ENCODE measurements at places on chromosomes 16 and 17.

DNA sequence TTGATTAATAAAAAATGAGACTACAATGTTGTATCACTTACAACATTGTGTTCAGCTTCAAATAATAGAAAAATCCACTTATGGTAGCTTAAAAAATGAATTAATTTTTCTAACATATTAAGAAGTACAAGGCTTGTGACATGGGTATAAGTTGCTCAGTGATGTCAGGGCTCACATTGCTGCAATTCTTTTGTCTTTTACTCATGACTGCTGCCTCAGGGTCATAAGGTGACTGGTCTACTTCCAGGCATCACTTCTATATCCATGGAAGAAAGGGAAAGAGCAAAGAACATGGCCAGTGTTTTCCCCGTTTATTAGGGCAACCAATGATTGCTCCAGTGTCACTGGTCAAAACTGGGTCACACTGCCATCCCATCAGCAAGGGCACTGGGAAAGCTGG, 295.3 kb downstream of the MAP2K4 start:
- no peak for DNase-seq

DNA sequence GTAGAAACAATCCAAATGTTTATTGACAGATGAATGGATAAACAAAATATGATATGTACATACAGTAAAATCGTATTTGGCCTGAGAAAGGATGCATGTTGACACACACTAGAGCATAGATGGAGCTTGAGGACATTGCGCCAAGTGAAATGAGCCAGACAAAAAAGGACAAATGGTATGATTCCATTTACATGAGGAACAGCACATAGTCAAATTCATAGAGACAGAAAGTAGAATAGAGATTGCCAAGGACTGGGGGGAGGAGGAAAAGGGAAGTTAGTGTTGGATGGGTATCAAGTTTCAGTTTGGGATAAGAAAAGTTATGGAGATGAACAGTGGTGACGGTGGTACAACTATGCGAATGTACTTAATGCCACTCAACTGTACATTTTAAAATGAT, 47.9 kb downstream of the COPRS start:
- no peak for DNase-seq

GRCh38 chr17:2028737-2029136, 1.2 kb upstream of the DPH1 start:
- DNase-seq = no peak

GRCh38 chr16:8087597-8088289, 502.6 kb downstream of the TMEM114 start:
- no peak for DNase-seq

DNA sequence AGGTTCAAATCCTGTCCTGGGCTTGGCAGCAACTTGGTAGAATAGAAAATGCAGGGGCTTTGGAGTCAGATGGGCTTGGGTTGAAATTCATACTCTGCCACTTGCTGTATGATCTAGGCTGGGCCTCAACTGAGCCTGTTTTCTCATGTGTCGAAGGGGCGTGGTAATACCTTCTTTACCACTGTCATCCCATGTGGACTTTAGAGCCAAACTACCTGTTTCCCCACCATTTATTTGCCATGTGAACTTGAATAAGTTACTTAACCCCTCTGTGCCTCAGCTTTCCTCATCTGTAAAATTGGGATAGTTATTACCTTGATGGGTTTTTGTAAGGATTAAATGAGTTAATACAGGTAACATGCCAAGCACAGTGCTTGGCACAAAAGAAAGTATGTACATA, 106.0 kb downstream of the COPRS start:
- no peak for DNase-seq

DNA sequence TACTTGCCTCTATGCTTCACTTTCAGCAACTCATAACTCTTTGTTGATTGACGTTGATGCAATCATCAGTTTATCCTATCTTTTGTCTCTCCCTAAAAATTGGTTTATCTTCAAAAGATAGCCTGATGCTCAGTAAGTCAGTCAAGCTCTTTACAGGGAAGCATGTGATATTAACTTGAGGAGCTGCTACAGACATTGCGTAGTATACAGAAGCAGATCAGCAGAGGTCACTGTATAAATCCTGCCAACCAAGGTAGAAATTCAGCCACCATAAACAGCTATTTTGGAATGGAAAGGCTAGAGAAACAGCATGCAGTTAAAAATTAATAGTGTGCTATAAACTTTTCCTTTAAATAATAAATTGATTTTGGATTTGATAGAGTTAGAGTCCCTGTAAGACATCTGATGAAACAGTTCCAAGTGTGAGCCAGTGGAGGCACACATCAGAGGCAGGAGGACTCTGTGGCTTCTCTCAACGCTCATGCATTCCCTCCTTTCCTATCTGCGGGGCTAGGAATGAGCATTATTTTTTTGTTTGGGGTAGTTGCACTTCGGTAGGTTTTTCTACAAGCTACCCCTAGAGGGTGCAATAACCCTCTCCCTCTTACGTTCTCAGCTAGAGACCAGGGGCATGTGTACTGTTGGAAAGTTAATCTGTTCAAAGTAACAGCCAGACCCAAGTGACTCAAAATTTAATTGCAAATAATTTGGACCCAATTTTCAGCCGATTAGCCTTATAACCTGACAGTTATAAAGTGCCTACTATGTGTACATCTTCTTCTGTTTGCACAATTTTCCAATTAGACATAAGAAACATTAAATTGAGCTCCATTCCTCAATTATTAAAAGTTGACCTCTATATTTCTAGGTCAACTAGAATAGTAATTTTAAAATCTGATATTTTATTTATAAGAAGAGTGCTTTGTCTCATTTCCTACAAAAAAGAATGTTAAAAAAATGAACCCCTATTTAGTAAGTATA, 647.7 kb upstream of the SOX9 start:
- no peak for DNase-seq

- no peak for DNase-seq
Measured at GRCh38 chr17:1110541-1110861, 69.3 kb downstream of the ABR start.

- no peak for DNase-seq
Measured at GRCh38 chr16:19393226-19394111, 24.2 kb upstream of the TMC5 start.

DNA sequence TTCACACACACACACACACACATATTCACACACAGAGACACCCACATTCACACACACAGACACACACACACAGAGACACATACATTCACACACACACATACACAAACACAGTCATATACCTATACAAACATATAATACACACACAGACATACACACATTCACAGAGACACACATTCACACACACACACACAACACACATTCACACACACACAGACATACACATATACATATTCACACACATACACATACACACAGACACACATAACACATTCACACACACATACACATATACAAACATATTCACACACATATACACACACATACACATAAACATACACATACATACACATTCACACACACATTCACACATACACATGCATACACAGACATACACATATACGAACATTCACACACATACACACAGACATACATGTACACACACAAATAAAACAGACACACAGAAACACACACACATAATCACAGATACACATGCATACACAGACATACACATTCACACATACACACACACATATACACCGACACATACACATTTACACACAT, 7.9 kb downstream of the PRCD start:
- DNase-seq = no peak

DNA sequence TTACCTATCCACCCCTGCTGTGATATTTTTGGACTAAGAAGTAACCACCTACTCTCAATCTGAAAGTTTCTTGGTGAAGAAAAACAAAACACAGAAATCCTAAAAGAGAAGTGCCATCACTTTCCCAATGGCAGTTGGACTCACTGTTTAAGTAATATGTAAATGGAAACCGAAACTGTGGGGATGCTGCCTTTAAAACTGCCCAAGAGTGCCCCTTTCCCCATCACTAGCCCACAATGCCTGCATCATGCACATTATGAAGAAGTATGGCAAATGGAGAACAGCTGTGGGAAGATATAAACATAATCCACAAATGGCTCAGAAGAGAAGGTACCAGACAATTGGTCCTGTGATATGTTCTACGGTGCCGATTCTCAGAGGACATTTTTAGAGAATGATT, 33.5 kb upstream of the SLC6A2 start:
- no peak for DNase-seq

GRCh38 chr16:81600275-81600674, 155.7 kb downstream of the CMIP start:
- no peak for DNase-seq

DNA sequence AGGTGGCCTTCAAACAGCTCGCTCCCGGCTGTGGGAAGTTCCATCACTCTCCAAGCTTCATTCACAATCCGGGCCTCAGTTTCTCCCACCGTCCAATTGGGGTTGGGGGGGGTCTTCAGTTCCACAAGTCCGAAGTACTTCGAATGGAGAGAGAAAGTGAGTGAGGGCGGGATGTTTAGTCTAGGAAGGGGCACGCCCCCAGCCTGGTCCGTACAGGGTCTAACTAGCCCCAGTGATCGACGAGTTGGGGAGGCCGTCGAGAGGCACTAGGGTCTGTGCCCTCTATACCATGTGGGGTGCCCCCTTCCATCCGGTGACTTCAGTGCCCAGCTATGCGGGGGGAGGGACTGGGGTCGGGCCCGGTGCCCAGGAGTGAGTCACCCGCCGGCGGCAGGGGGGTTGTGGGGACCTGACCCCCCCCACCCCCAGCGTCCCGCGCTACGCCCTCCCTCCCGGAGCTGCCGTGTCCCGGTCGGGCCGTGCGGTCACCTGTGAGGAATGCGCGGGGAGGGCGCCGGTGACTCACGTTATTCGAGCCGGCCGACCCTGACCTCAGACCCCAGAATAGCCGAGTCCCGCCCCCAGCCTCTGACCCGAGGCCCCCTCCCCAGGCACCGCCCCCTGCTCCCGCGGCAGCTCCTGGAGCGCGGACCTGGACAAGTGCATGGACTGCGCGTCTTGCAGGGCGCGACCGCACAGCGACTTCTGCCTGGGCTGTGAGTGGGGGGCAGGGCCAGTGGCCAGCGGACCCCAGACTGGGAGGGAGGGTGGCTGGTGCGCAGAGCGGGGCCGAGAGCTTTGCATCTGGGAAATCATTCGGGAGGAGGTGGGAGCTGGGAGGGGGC, 658 bp downstream of the TNFRSF12A start:
- no peak for DNase-seq

DNA sequence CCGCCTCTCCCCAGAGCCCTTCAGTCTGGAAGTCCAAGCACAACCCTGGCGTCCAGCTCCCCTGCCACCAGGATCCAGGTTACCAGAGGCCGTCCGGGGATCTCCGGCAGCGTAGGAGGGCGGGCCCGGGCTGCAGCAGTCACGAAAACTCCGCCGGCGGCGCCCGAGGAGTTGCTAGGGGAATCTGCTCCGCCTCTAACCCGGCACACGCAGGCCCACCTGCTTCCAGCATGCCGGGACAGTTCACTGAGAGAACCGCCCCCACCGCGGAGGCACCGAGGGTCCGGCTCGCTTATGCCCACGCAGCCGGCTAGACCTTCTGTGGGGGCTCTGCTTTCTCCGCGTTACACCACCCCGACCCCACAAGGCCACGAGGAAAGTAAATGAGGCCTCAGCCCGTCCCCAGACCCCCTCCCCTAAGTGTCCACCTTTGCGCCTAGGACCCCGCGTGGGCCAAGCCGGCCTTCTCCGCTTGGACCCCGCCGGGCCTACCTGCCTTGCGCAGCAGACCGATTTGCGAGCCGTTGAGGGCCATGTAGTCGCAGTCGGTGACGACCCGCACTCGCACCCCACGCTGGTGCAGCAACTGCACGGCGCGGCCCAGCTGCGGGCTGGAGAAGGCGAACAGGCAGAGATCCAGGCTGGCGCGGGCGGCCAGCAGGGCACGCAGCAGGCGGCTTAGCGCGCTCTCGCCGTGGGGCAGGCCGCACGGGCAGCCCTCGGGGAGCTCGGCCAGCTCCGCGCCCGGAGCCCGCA, 587 bp downstream of the PLD6 start:
- DNase-seq = no peak

- no peak for DNase-seq
Measured at GRCh38 chr16:52912565-52913173, 140.0 kb downstream of the CHD9NB start.

- DNase-seq = no peak
Measured at GRCh38 chr16:27639561-27640276, 89.8 kb downstream of the KATNIP start.

DNA sequence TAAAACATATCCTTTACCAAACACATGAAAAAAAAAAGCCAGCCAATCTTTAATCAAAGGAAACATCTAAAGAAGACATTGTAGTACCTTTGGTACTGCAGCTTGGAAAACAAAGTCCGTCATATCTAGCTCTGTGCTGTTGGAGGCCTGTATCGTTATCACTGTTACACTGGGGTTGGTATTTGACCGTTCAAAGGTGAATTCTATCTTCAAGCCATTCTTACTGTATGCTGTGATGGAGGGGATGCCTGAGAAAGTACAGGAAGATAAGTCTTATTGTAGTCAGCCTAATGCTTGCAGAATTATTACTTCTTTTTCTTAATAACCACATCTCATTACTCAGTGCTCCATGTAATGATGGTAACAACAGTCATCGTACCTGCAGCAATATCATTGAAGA, 14.4 kb upstream of the PHLPP2 start:
- DNase-seq = no peak

- no peak for DNase-seq
Measured at GRCh38 chr16:81277541-81278080, 37.2 kb upstream of the GAN start.

DNA sequence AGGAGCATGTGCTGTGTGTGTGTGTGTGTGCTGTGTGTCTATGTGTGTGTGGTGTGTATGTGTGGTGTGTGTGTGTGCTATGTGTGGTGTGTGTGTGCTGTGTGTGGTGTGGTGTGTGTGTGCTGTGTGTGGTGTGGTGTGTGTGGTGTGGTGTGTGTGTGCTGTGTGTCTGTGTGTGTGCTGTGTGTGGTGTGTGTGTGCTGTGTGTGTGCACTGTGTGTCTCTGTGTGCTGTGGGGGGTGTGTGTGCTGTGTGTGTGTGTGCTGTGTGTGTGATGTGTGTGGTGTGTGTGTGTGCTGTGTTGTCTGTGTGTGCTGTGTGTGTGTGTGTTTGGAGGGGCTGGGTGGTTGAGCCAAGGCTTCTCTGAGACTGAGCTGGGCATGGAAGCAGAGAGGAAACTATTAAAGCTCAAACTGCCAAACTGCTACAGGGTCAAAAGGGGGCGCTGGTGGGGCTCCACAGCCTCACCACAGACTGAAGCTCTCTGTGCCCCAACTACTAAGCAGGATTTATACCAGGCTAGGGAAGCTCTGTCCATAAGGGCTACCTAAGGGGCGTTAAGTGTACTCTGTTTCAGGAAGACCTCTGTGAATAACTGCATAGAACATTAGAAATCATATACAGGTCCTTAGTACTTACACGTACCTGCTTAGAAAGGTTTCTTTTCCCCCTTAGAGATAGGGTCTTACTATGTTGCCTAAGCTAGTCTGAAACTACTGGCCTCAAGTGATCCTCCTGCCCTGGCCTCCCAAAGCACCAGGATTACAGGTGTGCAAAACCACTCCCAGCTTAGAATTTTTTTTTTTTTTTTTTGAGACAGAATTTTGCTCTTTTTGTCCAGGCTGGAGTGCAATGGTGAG, 27.8 kb upstream of the GHDC start:
- no peak for DNase-seq

GRCh38 chr17:12965988-12966387, 51.8 kb downstream of the ELAC2 start:
- DNase-seq = no peak

GRCh38 chr17:17987901-17988300, 15.2 kb downstream of the DRC3 start:
- no peak for DNase-seq
